ENCODE measurements at places on chromosomes 2 and 18.

DNA sequence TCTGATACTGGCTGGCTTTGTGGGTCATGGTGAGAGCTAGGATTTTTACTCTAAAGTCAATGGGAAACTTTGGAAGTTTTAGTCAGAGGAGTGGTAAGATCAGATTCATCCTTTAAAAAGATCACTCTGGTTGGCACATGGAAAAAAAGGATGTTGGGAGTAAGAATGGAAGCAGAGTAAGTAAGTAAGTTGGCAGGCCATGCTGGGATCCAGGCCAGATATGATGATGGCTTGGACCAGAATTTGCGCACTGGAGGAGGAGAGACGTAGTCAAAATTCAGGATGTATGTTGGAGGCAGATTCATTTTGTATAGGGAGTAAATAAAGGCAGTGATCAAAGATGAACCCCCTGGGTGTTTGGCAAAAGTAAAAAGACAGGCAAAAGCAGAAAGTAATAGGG, 283.3 kb upstream of the THSD7B start:
- no peak for DNase-seq

- DNase-seq = no peak
These were observed 191.4 kb upstream of the TMEM200C start for GRCh38 chr18:6086731-6087130.

GRCh38 chr2:108634576-108635160, 84.6 kb upstream of the RANBP2 start:
- no peak for DNase-seq

- no peak for DNase-seq
These were observed 196.0 kb downstream of the TMEM163 start for GRCh38 chr2:134522496-134523455.

DNA sequence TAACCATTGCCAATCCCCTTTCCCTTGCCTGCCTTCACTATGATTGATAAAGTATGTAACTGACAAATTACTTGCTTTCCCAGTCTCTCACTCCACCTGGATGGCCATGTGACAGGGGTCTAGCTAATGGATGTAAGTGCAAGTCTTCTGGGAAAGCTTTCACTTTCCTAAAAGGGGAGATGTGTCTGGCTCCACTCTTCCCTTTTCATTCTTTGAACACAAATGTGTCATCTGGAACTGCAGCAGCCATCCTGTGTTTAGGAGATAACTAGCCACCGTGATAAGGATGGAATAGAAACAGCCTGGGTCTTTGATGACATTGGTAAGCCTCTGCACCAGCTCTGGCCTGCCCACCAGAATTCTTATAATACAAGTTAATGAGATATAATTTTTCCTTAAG, 38.2 kb downstream of the SNRPD1 start:
- no peak for DNase-seq

DNA sequence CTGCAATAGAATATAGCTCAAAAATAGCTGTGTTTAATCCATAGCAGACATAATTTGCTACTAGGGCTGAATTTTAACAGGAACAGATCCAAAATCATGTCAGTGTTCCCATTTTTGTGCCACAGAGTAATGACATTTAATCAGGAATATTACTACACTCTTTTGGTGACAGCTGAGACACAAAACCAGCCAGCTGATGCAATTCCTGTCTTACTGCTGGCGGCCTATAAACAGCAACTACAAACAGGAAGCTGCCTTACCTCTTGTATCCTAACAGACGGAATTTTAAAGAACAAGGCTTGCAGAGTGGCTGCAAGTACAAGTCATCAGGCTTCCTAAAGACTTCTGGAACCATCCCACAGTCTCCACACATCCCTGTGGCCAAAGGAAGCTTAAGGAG, 218.1 kb downstream of the ZNF521 start:
- DNase-seq = no peak

GRCh38 chr2:223724861-223725260, 112.5 kb downstream of the AP1S3 start:
- DNase-seq = no peak

- no peak for DNase-seq
These were observed 26.9 kb downstream of the DIPK1C start for GRCh38 chr18:74430231-74430630.

DNA sequence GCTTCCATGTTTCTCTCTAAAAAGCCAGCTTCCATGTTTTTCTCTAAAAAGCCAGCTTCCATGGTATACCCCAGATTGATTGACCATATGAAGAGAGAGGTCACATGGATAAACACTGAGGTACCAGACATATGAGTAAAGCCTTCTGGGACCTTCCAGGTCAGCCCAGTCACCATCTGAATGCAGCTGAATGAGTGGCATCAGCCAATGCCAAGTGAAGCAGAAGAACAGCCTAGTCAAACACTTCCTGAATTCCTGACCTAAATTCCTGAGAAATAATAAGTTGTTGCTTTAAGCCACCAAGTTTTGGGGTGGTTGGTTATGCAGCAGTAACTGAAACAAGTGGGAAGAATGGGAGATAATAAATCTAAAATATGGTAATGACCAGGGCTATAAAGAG, 5.7 kb upstream of the ALS2 start:
- DNase-seq = no peak

DNA sequence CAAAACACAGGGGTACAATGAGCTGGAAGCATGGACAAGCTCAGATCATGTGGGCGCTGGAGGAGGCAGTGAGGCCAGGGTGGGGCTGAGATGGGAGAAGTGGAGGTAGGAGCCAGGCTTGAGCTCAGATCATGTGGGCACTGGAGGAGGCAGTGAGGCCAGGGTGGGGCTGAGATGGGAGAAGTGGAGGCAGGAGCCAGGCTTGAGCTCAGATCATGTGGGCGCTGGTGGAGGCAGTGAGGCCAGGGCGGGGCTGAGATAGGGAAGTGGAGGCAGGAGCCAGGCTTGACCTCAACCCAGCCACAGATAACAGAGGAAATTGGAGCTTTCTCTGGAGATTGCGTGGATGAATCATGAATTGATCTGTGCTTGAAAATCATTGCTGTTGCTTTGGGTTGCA, 48.3 kb upstream of the TMEM18 start:
- no peak for DNase-seq

DNA sequence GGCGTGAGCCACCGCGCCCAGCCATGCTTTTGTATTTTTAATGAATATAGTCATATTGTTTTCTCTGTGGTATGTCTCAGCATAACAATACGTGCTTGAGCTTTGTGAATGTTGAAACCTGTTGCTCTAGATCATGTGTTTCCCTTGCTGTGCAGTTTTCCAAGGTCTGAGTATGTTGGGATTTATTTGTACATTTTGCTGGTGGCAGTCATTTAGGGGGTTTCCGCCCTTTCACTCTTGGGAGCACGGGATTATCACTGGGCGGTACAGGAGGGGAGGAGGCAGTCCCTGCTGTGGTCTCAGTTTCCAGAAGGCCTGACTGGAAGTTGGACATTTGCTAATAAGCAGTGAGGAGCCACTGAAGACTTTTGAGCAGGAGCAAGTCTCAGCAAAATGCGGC, 24.9 kb upstream of the CATIP start:
- DNase-seq = no peak

GRCh38 chr18:31789409-31789808, 28.7 kb upstream of the SLC25A52 start:
- DNase-seq = no peak

Measured in SHP77 (cell line).